ENCODE measurements at places on chromosomes 13 and 19.

DNA sequence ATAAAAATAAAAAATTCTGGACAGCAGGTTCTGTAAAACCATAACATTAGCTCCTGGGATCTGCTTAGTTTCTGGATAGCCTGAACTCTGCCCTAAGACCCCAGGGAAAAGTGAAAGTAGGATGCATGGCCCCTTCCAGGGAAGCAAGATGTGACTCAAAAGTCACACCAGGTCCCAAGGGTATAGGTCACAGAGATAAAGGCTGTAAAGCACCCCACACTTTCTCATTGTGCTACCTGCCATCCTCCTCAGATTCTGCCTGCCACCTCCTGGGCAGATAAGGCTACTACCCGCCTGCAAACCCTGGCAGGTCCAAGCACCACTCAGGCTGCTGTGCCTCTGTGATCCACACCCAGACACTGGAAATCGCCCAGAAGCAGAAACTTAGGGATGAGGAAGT lies 20.6 kb downstream of the FFAR2 start:
- peak; percentile 32 for DNase-seq

DNA sequence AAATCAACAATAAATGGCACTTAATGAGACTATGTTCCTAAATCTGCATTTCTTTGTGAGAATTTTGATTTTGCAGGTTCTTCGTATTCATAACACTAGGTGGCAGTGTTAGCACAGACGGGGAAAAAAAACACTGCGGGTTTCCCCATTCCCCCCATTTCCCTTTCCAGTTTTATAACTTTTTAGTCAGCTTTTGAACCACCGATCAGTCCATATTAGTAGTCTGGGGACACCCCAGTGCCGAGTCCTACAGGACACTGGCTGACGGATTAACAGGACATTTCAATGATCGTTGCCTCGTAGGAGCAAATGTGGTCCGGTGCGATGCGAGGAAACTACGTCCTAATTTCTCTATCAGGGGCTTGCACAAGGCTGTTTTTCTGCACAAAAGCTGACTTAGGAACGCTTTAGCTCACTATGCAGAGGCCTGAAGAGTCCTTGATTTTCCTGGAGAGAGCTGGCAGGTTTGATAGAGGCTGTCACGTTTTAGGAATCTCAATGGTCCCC lies 234.3 kb downstream of the LMO7 start:
- DNase-seq, result no peak

GRCh38 chr19:47483800-47484690 lies at the start of gene KPTN:
TSS of gene KPTN (minus strand) at chr19:47484219. CDS start at chr19:47484160, 59 bp downstream.
- peak; percentile 98 for DNase-seq

- no peak for DNase-seq
Measured at GRCh38 chr19:46225558-46226004, 4.0 kb upstream of the IGFL1 start.

DNA sequence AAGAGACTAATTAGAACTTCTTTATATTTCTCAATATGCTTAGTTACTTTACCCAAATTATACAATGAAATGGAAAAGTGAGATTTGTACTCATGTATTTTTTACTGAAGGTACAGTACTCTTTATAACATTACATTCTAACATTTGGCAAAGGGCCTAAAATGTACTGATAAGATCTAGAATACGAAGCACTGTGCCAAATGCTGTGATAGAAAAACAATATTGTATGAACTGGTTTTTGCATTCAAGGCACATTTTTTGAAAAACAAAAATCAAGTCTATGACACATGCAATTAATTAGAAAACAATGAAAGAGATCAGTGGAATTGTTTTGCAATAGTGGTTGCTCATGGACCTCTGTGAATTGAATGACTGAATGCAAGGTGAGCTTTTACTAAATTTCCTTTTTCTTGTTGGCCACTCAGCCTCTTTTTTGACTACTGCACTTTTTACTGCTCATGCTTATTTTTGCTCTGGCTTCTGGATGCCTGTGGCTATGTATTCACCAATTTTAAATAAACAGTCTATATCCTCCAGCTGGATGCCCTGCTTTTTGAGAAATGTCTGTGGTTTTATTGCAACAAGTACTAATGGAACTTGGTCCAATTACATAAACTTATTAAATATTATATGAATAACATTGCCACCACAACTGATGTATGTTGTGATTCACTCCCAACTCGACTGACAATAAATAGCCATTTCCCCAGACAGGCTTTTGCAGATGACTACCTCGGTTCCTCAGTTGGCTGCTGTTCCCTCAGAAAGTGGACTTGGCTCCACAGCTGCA lies 41.4 kb upstream of the OBI1 start:
- no peak for DNase-seq

GRCh38 chr19:5078666-5079065 lies 109.8 kb downstream of the KDM4B start:
- DNase-seq, result no peak

- no peak for DNase-seq
Measured at GRCh38 chr13:46546084-46546768, 6.7 kb upstream of the LRCH1 start.

DNA sequence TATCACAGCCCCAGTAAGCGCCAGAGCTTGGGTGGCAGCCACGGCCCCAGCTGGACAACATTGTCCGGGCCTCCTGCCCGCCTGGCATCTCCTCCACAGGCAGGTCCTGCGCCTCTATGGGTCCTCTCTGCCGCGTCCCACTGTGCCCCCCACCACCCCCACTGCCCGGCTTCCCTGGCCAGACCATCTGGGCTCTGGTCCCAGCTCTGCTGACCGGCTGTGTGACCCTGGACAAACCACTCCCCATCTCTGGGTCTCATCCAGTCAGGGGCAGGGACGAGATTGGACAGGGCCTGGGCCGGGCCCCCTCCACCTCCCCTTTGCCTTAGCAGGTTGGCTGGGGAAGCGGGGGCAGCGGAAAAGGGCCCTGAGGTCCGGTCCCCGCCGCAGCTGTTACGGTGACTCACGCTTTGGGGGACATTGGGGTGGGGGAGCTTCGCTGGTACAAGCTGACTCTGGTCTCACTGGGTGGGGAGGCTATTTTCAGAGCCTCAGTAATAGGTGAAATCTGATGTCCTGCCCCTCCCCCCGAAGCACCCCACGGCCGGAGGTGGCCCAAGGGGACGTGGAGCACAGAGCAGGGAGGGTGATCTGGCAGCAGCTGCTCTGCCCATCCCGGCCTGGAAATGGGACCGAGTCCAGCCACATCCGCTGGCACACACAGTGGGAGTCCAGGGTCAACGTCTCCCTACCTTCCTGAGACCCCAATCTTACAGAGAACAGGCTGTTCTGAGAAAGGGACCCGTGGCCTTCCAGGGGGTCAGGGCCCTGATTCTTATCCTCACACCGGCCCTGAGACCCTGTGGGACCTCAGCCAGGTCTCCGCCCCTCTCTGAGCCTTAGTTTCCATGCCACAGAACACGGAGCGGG lies 9.1 kb downstream of the NFIC start:
- DNase-seq, result peak; percentile 75

DNA sequence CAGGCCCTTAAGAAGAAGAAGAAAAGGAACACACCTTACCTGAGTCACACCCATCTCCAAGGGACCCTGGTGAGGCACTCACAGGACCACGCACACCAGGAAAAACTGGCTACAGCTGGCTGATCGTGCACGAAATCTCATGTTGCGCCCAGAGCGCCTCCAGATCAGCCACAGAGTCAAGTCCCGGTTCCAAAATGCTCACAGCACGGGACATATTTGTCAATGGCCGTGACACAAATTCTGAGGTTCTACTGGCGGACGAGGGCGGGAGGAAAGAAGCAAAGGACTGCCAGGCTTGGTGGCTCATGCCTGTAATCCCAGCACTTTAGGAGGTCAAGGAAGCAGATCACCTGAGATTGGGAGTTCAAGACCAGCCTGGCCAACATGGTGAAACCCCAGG lies 21.5 kb downstream of the SH3GL1 start:
- no peak for DNase-seq

DNA sequence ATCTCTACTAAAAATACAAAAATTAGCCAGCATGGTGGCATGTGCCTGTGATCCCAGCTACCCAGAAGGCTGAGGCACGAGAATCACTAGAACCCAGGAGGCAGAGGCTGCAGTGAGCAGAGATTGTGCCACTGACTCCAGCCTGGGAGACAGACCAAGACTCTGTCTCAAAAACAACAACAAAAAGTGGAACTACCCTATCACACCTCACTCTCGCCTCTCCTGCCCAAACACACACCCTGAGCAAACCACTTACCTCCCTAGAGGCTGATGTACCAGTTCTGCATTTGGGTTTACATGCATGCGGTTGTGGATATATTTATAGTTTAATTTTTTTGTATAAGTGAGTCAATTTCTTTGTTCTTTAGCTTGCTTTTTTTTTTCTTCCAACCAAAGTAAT lies 7.7 kb upstream of the PTOV1 start:
- no peak for DNase-seq

GRCh38 chr19:2488942-2489731 lies 13.2 kb downstream of the GADD45B start:
- peak; percentile 74 for DNase-seq

- no peak for DNase-seq
Measured at GRCh38 chr13:31675440-31675953, 63.8 kb upstream of the RXFP2 start.

DNA sequence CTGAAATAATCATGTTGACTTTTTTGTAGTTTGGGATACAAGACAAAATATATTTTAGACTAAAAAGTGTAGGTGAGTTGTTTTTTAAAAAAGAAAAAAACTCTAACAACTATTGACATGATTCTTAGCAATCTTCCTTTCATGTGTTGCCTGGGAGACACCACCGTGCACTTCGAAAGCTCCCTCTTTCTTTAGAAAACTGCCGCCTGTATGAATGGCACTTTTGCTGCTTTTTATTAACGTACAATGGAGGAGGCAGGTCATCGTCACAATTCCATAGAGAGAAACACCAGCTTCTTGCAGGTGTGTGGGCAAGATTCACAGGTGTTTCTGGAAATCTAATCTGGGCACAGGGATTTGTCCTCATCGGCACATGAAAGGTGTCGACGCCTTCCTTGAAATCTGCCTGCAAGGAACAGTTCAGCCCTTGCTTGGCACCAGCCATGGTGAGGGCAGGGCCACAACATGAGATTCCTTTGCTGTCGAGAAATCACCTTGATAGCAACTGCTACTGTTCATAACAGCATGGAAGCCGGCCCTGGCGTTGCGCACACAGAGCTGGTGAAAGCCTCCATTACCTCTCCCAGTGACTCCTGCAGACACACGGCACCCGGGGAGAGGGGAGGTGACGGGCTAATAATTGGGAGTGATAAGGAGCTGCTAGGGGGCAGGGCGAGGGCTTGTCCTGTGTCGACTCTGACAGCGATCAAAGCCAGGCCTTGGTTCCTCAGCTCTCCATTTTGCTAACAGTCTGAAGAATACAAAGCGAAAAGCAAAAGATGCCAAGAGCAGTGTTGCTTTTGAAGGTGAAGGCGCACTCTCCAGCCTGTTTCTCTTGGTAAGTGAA lies 66.5 kb downstream of the EFNB2 start:
- DNase-seq, result no peak

GRCh38 chr19:3959766-3960131 lies 11.2 kb downstream of the DAPK3 start:
- no peak for DNase-seq

- no peak for DNase-seq
Measured at GRCh38 chr13:113422807-113423519, 30.3 kb downstream of the ADPRHL1 start.

- no peak for DNase-seq
Measured at GRCh38 chr19:23823952-23824389, 65.3 kb upstream of the ZNF681 start.

DNA sequence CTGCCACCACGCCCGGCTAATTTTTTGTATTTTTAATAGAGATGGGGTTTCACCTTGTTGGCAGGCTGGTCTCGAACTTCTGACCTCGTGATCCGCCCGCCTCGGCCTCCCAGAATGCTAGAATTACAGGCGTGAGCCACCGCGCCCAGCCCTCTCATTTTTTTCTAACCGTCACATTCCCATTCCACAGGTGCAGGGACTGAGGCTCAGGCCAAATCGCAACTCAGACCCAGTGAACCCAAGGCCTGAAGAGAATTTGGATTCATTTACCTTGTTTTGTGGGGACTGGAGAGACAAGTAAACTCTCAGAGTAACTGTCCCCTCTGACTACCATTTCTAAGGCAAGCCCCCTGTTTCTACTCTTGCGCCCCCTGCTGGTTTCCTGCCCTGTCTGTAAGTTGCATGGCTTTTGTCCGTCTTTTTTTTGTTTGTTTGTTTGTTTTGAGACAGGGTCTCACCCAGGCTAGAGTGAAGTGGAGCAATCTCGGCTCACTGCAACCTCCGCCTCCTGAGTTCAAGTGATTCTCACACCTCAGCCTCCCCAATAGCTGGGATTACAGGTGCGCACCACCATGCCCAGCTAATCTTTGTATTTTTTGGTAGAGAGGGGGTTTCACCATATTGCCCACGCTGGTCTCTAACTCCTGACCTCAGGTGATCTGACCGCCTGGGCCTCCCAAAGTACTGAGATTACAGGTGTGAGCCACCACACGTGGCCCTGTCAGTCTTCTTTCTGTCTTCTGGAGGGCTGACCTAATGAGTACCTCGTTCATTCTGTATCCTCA lies 2.3 kb upstream of the STRN4 start:
- DNase-seq, result peak; percentile 68
